ENCODE measurements at places on chromosomes 4 and X.

- DNase-seq, result no peak
Measured at GRCh38 chr4:175891231-175891630, 79.2 kb upstream of the GPM6A start.

DNA sequence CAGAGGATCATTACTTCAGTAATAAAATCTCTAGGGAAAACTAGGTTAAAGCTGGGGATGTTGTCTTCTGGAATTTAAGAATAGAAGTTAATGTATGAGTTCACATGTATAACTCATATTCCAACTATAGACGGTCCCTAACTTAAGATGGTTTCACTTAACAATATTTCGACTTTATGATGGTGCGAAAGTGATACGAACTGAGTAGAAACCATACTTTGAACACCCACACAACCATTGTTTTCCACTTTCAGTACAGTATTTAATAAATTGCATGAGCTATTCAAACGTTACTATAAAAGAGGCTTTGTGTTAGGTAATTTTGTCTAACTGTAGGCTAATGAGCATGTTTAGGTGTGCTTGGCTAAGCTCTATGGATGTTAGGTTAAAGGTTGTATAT is 38.7 kb downstream of the CCSER1 start:
- no peak for DNase-seq

- DNase-seq, result no peak
Measured at GRCh38 chrX:46913667-46914066, 1.4 kb downstream of the JADE3 start.

GRCh38 chr4:26471890-26472289 is 18.4 kb downstream of the CCKAR start:
- DNase-seq, result no peak

DNA sequence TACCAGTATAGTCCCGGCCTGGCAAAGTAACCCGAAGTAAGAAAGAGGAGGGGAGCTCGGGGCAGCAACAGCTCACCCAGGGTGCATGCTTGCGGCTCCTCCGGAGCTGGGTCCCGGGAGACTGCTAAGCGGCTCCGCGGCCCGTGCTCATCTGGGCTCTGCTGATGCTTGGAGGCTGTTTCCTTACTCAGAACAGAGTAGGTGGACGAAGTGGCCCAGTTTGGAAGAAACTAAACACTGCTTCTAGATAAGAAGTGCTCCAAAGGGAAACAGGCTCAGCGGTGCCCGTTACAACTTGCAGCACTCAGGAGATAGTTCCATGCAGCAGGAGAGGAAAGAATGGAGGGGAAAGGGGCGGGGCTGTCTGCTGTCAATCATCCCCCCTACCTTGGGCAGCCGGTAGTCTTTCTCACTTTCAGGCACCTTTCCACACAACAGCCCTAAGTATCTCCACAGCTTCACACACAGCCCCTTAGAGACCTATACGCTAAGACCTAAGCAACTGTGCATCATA is at the start of gene COL4A6:
Gene COL4A6, minus strand, starts transcription at position 313 of the 514 bp plus-strand sequence. Its CDS starts 226 bp downstream, at position 87.
- DNase-seq, result no peak

- no peak for DNase-seq
Measured at GRCh38 chr4:15233264-15233597, 194.6 kb upstream of the C1QTNF7 start.

GRCh38 chr4:692771-693554 is 4.0 kb upstream of the SLC49A3 start:
- no peak for DNase-seq

DNA sequence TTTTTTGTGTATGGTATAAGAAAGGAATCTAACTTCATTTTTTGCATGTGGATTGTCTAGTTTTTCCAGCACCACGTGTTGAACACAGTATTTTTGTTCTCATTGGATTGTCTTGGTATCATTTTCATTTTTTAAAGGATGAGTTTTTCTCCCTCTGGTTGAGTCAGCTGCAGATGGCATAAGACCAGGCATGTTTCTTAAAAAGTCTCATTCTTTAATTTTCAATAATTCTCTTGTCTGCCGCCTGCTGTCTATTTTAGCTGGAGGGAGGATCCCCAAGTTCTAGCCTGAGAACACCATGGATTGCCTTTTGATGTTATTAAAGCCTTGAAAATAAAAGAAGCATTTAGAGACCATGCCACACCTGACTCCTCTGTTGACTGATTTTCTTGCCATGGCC is 263.8 kb downstream of the ARHGAP24 start:
- no peak for DNase-seq

DNA sequence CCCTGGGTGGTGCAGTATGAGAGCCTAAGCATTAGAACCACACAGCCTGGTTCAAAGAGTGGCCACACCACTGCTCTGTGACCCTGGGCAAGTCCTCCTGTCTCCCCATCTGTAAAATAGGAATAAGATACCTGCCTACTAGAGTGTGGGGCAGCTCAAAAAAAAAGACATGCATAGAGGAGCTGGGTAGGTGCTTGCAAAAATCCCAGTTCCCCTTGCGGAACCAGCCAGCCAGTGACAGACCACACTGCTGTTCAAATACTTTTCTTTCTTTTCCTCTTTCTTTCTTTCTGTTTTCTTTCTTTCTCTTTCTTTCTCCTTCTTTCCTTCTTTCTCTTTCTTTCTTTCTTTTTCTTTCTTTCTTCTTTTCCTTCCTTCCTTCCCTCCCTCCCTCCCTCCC is 63.0 kb upstream of the TRIM2 start:
- DNase-seq, result no peak

- peak; percentile 39 for DNase-seq
Measured at GRCh38 chr4:22515888-22516541, at the start of gene ADGRA3. Gene ADGRA3 (minus strand): TSS chr4:22516066. CDS start chr4:22515784, 282 bp downstream.

DNA sequence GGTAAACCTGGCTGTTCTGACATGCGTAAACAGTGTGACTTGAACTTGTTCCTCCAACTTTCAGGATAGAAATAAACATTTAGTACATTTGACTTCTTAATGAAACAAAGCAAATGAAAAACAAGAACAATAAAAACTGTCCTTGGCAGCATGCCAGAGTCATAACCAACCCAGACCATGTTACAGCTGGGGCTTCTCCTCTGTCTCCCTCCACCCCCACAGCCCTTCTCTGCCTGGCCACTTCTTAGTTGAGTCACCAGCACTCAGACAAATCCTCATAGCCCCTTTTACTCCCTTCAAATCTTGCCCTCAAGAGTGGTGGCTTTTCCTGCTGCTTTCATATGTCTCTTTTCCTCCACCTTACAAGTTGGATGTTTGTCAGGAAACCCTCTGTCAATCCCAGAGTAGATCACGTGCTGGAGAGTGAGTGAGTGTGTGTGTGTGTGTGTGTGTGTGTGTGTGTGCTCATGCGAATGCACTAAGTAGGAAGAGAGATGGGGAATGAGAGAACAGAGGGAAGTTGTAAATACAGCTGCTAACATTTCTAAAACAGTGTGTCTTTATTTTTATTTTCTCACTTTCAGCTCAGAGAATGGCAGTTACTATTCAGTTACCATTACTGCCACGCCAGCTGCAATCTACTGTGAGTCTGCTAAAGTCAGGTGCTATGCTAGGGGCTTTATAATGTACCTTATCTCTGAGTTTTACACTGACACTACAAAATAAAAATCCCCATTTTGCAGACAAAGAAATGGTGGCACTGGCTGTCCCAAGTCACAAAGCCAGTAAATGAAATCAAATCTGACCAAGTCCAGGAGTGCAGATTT is 15.0 kb downstream of the SCARB2 start:
- DNase-seq, result no peak

DNA sequence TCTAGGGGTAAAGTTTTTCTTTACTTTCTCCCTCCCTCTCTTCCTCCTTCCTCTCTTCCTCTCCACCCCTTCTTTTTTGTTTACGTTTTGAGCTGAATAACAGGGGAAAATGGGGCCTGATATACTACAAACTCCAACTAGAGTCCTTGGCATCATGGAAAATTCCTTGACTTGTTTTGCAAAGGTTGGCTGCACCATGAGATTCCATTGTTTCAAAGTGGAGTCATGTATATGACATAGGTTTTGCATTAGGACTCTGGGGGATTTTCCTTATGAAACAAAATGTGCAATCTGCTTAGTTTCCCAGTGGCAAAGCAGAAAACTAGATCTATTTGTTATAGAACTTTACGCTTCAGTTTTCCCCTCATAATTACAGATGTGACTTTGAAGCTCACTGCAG is 233.5 kb upstream of the PGRMC2 start:
- DNase-seq, result no peak

DNA sequence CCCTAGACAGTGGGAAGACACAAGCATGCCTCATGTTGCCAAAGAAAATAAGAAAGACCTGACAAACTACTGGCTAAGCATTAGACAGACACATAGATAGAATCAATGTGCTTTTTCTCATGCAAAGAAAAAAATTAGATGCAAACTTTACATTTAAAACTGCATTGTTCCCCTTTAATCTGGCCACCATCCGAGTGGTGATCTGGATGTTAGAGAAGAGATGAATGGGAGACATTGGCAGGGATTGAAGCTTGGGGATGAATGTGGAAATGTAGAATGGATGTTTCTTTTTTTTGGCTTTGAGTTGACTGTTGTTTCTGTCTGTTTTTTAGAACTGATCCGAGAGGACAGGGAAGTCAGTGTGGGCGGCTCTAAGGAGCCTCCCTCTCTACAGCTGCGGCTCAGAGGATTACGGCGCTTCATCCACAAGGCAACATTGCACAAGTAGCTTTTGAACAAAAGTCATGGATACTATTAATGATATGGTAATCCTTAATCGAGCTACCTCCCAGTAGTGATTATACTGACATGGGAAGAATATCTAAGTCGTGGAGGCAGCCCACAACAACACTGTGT is 53.0 kb downstream of the HELT start:
- DNase-seq, result no peak

DNA sequence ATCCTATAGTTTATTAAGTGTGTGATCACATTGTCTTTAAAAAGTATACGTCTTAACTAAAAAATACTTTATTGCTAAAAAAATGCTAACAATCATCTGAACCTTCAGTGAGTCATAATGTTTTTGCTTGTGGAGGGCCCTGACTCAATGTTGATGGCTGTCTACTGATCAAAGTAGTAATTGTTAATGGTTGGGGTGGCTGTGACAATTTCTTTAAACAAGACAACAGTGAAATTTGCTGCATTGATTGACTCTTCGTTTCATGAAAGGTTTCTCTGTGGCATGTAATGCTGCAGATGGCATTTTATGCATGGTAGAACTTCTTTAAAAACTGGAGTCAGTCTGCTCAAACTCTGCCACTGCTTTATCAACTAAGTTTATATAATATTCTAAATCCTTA is 101.4 kb upstream of the IL15 start:
- no peak for DNase-seq

- DNase-seq, result no peak
Measured at GRCh38 chr4:183823434-183823833, 81.7 kb upstream of the STOX2 start.

- no peak for DNase-seq
Measured at GRCh38 chrX:10714531-10714930, 94.1 kb upstream of the MID1 start.

DNA sequence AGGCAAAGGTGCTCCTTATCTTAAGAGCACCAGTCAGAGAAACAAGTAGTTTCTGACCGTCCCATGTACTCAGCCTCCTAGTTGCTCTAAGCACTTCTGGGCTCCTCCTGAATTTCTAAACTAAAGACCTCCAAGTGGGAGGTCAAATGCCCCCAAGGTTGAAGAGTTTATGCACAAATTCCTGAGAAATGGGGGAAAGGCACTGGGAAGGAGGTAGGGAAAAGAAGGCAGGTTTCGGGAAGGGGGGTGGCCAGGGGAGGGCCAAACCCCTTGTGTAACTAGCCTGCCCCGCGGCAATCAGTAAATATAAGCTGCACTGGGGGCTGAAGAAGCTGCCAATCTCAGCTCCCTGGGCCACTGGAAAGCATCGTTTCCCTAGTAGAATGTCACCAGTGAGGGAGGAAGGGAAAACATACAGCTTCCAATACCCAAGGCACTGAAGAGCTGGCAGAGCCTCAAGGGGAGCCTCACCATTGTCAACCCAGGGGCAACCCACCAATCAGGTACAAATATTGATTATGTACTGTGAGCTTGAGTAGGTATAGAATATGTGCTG is 3.4 kb downstream of the FOXO4 start:
- no peak for DNase-seq

DNA sequence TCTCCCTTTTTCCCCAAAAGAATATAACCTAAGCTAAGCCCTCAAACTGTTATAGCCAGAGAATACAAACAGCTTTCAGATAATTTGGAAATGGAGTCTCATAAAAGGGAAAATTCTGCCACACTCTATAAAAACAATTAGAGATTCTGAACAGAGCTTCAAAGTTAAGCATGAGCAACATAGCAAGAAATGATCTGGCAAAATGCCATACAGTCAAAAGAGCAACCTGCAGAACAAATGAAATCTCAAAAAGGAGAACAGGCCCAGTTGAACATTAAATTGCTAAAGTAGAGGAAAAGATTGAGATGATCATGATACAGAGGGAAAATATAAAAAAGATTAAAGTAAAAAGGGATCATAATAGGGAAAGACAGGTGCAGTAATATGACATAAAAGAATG is 250.5 kb downstream of the TLL1 start:
- no peak for DNase-seq

DNA sequence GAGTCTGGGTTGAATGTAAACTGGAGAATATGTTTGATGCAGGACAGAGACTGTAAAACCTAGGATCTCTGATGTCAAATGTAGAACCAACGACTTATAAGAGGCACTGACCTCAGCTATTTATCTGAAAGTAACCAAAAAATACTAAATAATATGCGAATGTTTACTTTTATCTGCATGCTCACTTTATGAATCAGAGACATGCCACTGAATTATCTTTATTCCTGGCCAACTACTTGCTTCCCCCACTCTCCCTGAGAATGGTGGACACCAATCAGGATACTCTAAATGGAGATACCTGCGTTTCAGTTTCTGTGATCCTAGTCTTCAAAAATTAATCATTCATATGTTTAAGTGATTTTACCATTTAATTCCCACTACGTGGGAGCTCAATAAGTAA is 1038.4 kb upstream of the PABPC4L start:
- no peak for DNase-seq

DNA sequence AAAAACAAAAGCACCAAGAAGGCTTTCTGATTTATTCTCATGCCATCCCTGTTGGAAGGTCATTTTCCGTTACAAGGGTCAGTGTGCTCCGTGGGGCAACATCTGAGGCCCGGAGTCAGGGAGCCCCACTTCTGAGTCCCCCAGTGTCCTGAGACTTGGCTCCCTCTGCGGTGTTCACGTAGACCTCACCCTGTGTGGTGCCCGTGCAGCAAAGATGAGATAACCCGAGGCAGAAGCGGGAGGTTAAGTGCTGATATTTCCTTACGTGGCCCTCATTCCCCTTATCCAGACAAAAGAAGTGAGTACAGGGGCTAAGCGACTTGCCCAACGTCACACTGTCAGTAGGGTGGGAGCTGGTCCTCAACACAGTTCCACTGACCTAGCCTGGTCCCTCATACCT is 3.5 kb downstream of the JAKMIP1 start:
- no peak for DNase-seq

All from GM12892 (cell line).